ENCODE measurements at places on chromosomes 2 and 18.
A peak's percentile ranks its signal among the peaks of the same experiment; 100 is the strongest.

GRCh38 chr18:28027755-28028154, 149.2 kb downstream of the CDH2 start:
- no peak for DNase-seq
- no peak overlapping the region for H3K4me3 ChIP-seq
- no peaks in the 10 kb centered on the region for H3K4me1 ChIP-seq
- no peaks in the 10 kb centered on the region for H3K36me3 ChIP-seq
- H3K27ac ChIP-seq = no peak overlapping the region
- H3K27me3 ChIP-seq = no peaks in the 10 kb centered on the region

DNA sequence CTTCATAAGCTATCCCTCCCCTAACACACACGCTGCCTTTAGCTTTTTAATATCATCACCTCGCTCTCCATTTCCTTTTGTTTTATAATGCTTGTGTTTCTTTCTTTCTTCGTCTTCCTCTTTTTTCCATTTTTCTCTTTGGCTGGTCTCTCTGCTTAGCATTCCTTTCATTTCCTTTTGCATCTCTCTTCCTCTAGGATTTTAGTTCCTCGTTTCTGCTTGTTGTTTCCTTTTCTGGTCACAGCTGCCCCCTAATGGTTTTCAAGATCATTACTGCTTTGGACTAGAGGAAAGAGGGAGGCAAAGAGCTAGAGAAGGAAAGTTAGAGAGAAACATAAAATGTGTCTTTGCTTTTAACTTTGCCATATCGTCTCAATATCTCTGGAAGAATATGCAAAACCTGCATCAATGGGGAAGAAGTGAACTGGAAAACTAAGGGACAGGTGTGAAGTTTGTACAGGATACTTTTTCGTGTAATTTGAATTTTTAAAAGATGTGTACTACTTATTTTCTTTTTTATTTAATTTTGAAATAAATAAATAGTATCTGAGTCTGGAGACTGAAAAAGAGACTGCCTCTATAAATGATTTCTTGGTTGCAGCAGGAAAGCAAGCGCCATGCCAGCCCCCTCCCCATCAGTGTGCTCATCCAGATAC, 6.3 kb upstream of the NRP2 start:
- no peak for DNase-seq
- no peaks in the 10 kb centered on the region for H3K4me1 ChIP-seq
- no peak overlapping the region for H3K27ac ChIP-seq
- no peak overlapping the region for H3K4me3 ChIP-seq
- no peaks in the 10 kb centered on the region for H3K36me3 ChIP-seq
- no peaks in the 10 kb centered on the region for H3K27me3 ChIP-seq

DNA sequence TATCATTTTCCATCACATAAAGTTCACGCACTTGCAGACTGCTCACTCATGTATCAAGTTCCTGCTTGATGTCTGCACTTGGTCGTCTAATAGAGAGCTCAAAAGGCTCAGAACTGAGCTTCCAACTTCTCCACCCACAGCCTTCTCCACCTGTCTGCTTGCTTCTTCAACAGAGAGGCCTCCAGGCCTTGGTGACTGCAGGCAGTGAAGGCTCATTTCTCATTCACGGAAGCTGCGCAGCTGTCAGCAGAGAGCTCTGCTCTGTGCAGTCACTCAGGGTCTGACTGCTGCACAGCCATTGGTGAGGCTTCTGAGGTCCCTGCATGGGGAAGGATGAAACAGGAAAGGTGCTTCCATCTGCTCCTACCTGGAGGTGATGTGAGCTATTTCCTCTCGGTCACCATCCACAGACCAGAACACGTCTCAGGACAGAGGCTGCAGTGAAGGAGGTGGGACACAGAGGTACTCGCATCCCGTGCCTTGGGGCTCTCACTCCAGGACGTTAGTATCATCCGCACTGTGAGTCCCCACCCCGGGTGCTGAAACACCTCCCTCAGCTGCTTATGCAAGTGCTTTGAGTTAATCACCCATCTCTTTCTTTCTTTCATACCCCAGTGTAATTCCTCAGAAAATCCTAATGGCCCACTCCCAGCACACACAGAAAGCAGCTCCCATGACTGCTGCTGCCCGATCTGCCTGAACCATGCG, 126.2 kb downstream of the TMEM18 start:
- no peak overlapping the region for H3K4me3 ChIP-seq
- no peaks in the 10 kb centered on the region for H3K27me3 ChIP-seq
- no peaks in the 10 kb centered on the region for H3K36me3 ChIP-seq
- no peak for DNase-seq
- H3K27ac ChIP-seq = no peak overlapping the region

DNA sequence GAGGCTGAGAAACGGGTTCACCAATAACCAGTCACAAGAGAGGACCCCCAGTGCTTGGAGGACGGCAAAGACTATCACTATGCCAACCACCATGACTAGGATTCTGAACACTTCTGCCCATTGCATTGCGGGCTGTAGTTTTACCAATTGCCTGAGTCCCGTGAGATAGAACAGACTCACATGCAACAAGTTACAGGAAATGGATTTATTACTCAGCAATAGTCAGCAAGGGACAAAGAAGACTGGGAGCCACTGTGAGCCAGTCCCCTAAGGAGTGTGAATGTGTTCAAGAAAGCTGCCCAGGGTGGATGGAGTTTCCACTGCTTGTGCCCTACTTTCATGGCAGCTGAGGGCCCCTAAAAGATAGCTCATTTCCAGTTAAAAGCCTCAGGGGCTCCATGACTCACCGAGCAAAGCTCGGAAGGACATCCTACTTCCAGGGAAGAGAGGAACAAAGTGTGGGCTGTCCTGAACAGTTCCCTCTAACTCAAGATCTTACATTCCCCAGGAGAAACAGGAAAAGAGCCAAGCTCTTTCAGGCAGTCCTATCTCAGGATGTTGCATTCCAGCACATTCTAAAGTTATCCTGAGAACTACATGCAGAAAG, 54.4 kb downstream of the SLC4A3 start:
- H3K27me3 ChIP-seq = no peaks in the 10 kb centered on the region
- no peak overlapping the region for H3K4me3 ChIP-seq
- no peaks in the 10 kb centered on the region for H3K4me1 ChIP-seq
- no peak for DNase-seq
- H3K27ac ChIP-seq = no peak overlapping the region
- no peaks in the 10 kb centered on the region for H3K36me3 ChIP-seq

DNA sequence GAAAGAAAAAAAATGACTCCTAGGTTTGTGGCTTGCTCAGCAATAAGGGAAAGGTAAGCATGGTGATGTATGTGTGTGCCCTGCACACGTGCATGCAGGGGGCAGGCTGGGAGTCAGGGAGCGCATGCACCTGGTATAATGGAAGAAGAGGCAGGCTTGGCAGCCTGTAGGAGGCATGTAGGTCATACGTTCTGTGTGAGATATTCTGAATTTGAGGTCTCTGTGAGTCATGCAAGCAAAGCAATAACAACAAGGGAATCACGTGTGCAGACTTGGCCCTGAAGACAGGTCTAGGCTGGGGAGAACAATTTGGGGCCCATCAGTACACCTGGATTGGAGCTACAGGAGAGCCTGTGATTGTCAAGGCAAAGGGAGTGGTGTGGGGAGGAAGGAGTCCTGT, 94.5 kb upstream of the TTC39C start:
- H3K36me3 ChIP-seq = peaks cover 37% of the 10 kb centered on the region
- H3K27me3 ChIP-seq = no peaks in the 10 kb centered on the region
- H3K27ac ChIP-seq = no peak overlapping the region
- H3K4me3 ChIP-seq = no peak overlapping the region
- no peak for DNase-seq
- no peaks in the 10 kb centered on the region for H3K4me1 ChIP-seq

- no peak overlapping the region for H3K4me3 ChIP-seq
- no peak overlapping the region for H3K27ac ChIP-seq
- H3K36me3 ChIP-seq = no peaks in the 10 kb centered on the region
- no peaks in the 10 kb centered on the region for H3K4me1 ChIP-seq
These were observed 265.9 kb upstream of the PXDN start for GRCh38 chr2:2010251-2010650.

DNA sequence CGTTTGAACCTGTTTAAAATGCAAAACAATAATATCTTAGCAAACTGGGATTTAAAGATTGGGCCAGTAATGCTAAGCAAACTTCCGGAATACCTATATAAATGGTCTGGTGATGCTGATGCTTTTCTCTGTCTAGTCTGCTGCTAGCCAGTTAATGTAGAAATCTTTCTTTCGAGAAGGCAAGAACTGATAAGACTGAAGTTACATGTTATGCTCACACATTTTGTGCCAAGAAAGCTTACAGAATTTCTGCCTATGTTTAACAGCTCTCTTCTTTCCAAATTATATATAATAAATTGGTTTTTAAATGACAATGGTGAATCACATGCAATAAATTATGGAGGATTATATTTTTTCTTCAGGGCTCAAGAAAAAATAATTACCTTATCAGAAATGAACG, 37.9 kb downstream of the GCA start:
- no peaks in the 10 kb centered on the region for H3K4me1 ChIP-seq
- H3K27ac ChIP-seq = no peak overlapping the region
- H3K27me3 ChIP-seq = no peaks in the 10 kb centered on the region
- no peak for DNase-seq
- H3K36me3 ChIP-seq = no peaks in the 10 kb centered on the region

DNA sequence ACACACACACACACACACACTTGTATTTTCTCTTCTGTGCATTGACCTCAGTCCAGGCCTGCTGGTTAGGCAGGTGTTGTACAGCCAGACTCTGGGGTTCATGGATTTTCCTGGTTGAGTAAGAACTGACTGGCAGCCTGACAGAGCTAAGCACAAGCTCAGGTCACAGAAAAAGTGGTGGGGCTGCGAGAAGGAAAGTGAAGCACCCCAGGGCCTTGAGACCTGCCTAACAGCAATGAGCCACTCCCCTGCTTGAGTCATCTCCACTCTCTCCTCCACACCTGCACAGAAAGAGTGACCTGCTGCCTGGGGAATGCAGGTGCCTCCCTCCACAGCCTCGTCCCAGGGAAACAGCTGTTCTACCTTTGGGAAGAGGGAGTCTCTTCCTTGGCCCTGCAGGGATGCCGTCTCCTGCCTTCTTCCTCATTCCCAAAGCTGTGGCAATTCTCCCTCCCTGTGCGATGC, 91.4 kb upstream of the LGALSL start:
- H3K27me3 ChIP-seq = no peaks in the 10 kb centered on the region
- no peaks in the 10 kb centered on the region for H3K36me3 ChIP-seq
- H3K4me3 ChIP-seq = no peak overlapping the region
- peaks cover 34% of the 10 kb centered on the region for H3K4me1 ChIP-seq
- DNase-seq = peak; percentile 98

GRCh38 chr2:2638547-2639220, 307.6 kb upstream of the MYT1L start:
- no peaks in the 10 kb centered on the region for H3K27me3 ChIP-seq
- no peaks in the 10 kb centered on the region for H3K36me3 ChIP-seq
- H3K27ac ChIP-seq = no peak overlapping the region

- no peak overlapping the region for H3K27ac ChIP-seq
- no peaks in the 10 kb centered on the region for H3K36me3 ChIP-seq
- DNase-seq = no peak
- no peaks in the 10 kb centered on the region for H3K27me3 ChIP-seq
- H3K4me1 ChIP-seq = no peaks in the 10 kb centered on the region
- H3K4me3 ChIP-seq = no peak overlapping the region
These were observed 71.3 kb upstream of the NYAP2 start for GRCh38 chr2:225328192-225328591.

GRCh38 chr18:36302676-36303075, 5.2 kb downstream of the FHOD3 start:
- no peak overlapping the region for H3K4me3 ChIP-seq
- no peak overlapping the region for H3K27ac ChIP-seq
- peaks cover 11% of the 10 kb centered on the region for H3K4me1 ChIP-seq
- no peaks in the 10 kb centered on the region for H3K36me3 ChIP-seq

GRCh38 chr2:175435012-175435411, 253.5 kb upstream of the ATP5MC3 start:
- DNase-seq = no peak
- no peaks in the 10 kb centered on the region for H3K4me1 ChIP-seq
- H3K27me3 ChIP-seq = no peaks in the 10 kb centered on the region

- peaks cover 14% of the 10 kb centered on the region for H3K36me3 ChIP-seq
- H3K27me3 ChIP-seq = no peaks in the 10 kb centered on the region
- no peak overlapping the region for H3K4me3 ChIP-seq
- no peak overlapping the region for H3K27ac ChIP-seq
These were observed 16.0 kb downstream of the LANCL1 start for GRCh38 chr2:210460322-210461227.

- H3K27me3 ChIP-seq = no peaks in the 10 kb centered on the region
- no peak for DNase-seq
- H3K27ac ChIP-seq = no peak overlapping the region
- H3K4me3 ChIP-seq = no peak overlapping the region
- H3K36me3 ChIP-seq = no peaks in the 10 kb centered on the region
These were observed 70.1 kb downstream of the BCL11A start for GRCh38 chr2:60483401-60483800.

- H3K27me3 ChIP-seq = no peaks in the 10 kb centered on the region
- DNase-seq = no peak
- no peak overlapping the region for H3K27ac ChIP-seq
- peaks cover 4% of the 10 kb centered on the region for H3K4me1 ChIP-seq
These were observed 55.4 kb upstream of the ATP5MC3 start for GRCh38 chr2:175236930-175237329.

GRCh38 chr2:46870051-46870839, 45.4 kb downstream of the MCFD2 start:
- H3K36me3 ChIP-seq = no peaks in the 10 kb centered on the region
- peaks cover 65% of the 10 kb centered on the region for H3K4me1 ChIP-seq
- no peak overlapping the region for H3K4me3 ChIP-seq
- H3K27me3 ChIP-seq = no peaks in the 10 kb centered on the region

- DNase-seq = no peak
- no peaks in the 10 kb centered on the region for H3K4me1 ChIP-seq
- H3K4me3 ChIP-seq = no peak overlapping the region
- no peaks in the 10 kb centered on the region for H3K36me3 ChIP-seq
These were observed 583 bp upstream of the CD226 start for GRCh38 chr18:69948256-69948655.

- H3K36me3 ChIP-seq = no peaks in the 10 kb centered on the region
- no peaks in the 10 kb centered on the region for H3K27me3 ChIP-seq
- no peak overlapping the region for H3K27ac ChIP-seq
- peaks cover 32% of the 10 kb centered on the region for H3K4me1 ChIP-seq
- no peak overlapping the region for H3K4me3 ChIP-seq
- DNase-seq = no peak
These were observed 28.7 kb downstream of the SRSF7 start for GRCh38 chr2:38722271-38723061.

DNA sequence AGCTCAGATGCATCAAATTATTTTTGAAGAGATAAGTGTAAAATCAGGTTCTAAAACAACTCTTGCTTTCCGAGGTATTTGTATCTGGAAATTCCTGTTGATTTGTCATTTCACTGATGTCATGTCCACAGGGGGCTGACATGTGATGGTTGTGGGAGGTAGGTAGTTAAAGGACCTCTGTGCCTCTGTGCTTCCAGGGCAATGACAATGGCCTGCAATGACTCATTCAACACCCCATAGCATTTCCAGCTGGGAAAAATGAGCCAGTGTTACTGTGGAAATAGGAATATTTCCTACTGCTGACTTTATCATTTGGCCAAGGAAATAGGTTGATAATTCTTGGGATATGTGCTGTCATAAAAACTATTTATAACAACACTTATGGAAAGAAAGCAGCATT, 86.2 kb upstream of the CCDC195 start:
- no peaks in the 10 kb centered on the region for H3K27me3 ChIP-seq
- peaks cover 24% of the 10 kb centered on the region for H3K36me3 ChIP-seq
- no peak overlapping the region for H3K27ac ChIP-seq
- no peak overlapping the region for H3K4me3 ChIP-seq
